ENCODE measurements at places on chromosomes 16 and 17.

GRCh38 chr17:17275971-17276370, 5.1 kb downstream of the COPS3 start:
- DNase-seq: no peak

GRCh38 chr16:51313198-51313597, 162.1 kb upstream of the SALL1 start:
- no peak for DNase-seq

DNA sequence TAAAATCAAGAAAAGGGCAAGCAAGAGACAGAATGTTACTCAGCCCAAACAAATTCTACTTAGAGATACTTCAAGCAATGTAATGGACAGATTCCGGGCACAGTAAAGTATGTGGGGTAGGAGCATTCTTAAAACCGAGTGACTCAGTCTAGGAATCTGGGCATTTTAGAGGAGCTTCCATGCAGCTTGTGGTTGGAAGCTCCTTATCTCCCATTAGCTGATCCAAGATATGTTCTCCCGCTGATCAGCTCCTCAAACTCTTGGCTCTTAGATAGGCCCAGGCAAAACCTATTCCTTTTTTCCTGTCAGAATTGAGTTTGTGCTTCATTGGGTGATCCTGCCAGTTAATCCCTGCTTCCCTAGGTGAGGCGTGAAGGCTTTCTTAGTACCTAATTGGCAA, 303.3 kb downstream of the CEP112 start:
- no peak for DNase-seq

GRCh38 chr17:50187751-50188530, 13.5 kb downstream of the COL1A1 start:
- no peak for DNase-seq

DNA sequence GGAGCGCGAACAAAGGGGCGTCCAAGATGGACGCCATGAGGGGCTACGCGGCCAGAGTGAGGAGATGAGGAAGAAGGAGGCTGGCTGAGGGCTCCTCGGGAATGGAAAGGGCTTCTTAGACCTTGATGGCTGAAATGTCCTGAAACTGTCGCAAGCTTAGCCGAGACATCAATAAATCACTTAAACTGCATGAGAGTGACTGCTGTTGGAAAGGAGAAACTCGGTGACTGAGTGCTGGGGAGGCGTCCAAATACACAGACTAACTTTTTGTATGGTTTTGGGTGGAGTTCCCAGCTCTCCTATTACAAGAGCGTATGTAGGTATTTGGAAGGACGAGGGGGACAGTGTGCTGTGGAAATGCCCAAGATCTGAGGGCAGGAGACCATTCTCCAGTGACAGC, 1.4 kb upstream of the GEMIN4 start:
- no peak for DNase-seq

- no peak for DNase-seq
Measured at GRCh38 chr16:3348547-3349167, 7.0 kb upstream of the OR2C1 start.

DNA sequence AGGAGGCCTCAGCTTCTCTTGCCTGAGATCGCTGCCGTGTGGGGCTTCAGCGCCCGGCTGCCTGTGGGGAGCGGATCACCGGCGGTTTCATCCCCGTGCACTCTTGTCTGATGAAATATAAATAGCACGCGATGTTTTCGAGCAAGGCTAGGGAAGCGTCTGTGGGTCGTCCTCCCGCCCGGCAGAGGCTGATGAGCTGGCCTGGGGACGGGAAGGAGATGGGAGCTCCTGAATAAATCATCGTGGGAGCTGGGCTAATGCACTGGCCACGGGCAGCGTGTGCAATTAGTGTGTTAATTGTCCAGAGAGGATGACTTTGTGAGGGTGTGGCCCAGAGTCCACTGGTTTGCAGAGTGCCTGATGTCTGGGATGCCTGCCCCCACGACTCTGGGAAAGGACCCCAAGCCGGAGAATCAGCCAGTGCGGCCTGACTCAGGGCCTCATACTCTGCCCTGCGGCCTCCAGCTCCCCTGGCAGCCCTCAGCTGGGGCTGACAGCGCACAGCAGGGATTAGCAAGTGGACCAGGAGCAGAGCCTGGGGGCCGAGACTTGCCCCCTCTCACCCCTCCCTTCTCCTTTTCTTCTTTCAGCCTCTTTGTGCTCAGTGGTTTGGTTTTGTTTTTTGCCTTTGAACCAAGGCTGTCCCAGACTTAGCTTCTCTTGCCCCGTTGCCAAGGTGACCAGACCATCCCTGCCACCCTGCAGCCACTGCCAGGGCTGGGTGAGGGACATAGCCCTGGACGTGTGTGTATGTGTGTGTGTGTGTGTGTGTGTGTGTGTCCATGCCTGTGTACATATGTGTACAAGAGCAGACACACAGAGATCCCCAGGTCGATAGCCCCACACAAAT, 21.4 kb downstream of the KCNJ12 start:
- no peak for DNase-seq

DNA sequence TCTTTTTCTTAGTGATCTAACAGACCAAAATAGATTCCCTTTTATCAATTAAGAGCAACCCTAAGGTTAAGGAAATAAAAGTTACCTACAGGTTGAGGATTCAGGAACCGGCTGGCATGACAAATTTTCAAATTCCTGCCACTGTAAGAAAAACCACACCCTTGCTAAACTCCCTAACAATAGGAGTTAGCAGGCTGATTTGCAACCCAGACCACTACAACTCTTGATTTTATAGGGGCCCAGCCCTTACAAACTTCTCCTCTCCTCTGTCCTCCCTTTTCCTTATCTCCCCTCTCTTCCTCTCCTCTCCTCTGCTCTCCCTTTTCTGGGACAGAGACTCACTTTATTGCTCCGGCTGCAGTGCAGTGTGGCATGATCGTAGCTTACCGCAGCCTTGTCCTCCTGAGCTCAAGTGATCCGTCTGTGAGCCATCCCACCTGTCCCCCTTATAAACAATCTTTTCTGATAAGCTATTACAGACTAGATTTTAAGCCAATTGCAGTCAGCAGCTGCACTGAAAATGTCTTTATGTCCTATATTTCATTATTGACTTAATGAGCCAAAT, 418.9 kb downstream of the CDH8 start:
- DNase-seq: no peak

- DNase-seq: no peak
Measured at GRCh38 chr16:77220427-77220826, 21.2 kb downstream of the SYCE1L start.

GRCh38 chr17:83024218-83024971, 55.0 kb upstream of the METRNL start:
- DNase-seq: no peak

DNA sequence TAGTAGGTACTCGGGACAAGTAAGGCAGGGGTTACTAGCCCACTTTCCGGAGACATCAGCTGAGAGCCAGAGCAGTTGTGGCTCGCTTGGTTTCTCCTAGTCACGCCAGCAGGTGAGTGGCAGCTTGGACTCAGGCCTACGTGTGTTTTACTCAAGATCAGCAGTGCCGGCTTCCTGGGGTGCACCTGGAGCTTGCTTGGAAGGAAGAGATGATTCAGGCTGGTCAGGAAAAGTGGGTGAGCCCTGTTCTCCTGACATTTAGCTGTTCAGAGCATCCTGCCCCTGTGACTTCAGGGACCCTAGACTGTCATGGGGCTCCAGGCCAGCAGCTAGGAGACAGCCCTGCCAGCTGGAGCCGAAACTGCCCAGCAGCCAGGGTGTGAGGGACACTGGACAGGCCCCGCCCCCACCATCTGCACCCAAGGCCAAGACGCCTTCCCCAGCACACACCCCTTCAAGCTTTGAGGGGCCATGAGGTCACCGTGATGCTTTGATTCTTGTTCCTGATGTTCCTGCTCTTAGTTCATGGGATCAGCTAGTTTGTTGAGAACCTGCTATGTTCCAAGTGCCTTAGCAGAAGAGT, 238.0 kb upstream of the CIBAR2 start:
- no peak for DNase-seq

- no peak for DNase-seq
Measured at GRCh38 chr16:73023752-73024570, 24.0 kb downstream of the ZFHX3 start.

- no peak for DNase-seq
Measured at GRCh38 chr17:47265983-47266541, 12.4 kb downstream of the ITGB3 start.

DNA sequence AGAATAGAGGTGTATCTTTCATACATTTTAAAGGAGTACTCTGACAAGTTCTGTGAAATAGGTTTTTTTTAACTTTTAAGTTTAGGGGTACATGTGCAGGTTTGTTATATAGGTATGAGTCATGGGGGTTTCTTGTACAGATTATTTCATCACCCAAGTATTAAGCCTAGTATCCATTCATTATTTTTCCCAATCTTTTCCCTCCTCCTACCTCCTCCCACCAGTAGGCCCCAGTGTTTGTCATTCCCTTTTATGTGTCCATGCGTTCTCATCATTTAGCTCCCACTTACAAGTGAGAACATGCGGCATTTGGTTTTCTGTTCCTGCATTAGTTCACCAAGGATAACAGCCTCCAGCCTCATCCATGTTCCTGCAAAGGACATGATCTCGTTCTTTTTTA, 175.5 kb downstream of the CYB561 start:
- DNase-seq: no peak

DNA sequence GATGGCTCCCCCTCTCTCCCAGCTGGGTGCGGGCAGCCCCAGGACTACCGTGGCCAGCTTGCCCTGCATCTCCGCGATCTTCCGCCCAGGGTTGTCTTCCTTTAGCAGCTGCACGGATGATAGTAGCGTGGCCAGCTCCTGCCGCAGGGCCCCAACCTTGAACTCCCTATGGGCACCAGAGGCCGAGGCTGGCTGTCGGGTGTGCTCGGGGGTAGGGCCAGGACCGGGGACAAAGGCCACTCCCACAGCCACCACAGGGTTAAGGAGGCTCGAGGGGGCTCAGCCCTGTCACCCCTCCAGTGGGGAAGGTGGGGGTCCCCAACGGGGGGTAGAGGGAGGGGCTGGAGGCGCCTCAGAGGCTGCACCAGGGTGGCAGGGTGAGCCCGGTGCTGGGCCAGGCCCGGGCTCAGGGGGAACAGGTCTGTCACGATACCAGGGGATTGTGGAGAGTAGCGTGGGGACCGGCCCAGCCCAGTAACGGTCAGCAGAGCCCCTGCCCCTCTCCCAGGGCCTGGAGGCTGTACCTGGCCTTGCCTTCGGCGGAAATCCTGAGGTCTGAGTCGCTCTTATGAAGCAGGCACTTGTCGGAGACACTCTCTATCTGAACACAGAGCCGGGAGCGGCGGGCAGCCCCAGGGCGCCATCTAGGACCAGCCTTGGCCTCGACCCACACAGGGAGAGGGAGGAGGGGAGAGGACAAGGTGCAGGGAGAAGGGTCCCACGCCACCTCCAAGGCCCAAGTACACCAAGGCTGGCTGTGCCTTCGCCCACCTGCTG, 5.2 kb downstream of the PERCC1 start:
- no peak for DNase-seq

DNA sequence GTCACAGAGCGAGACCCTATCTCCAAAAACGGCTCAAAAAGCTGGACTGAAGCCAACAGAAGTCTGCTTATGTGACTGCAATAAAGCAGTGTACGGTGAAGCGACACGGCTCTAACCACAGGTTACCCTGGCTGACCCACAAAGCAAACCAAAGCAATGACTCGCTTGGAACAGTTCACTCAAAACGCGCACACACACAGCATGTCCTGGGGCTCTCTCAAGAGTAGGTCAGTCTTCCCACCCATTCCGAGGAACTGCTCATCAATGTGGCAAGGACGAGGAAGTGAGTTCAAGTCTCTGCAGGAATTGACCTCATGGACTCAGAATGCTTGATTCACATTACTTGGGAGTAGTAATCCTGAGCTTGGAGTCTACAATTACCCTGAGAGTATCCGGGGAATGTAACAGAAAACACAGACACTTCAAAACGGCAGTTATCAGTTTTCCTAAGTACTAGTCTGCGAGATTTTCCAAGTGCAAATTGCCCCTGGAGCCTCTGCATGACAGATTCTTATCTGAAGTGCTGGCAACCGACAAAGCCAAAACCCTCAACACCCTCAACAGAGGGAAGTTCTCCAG, 25.4 kb downstream of the PELP1 start:
- no peak for DNase-seq

DNA sequence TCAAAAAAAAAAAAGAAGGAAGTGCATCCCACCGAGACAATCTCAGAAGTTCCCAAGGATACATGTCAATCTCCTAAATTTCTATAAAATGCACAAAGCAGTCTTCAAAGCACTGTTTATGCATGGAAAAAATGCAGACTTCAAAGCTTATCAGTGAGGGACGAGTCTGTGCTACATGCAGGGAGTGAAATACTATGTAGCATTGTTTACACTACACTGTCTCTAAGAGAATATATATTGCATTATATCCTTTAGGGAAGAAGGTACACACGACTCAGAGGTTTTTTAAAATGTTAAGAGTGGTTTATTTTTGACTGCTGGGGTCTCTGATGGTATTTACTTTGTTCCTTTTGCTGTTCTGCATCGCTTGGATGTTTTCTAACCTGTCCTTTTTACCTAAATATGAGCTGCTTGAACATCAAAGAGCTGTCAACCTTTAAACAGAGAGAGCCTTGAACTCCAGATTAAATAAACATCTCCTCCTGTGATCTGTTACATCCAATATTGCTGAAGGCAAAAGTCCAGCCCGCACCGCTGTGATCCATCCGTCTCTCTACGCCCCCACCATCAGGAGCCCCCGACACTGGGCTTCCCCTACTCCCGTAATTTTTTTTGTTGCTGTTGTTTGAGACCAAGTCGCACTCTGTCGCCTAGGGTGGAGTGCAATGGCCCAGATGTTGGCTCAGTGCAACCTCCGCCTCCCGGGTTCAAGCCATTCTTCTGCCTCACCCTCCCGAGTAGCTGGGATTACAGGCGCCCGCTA, 1.4 kb downstream of the FBXO31 start:
- no peak for DNase-seq

GRCh38 chr16:82175627-82176026, 5.6 kb upstream of the MPHOSPH6 start:
- no peak for DNase-seq

DNA sequence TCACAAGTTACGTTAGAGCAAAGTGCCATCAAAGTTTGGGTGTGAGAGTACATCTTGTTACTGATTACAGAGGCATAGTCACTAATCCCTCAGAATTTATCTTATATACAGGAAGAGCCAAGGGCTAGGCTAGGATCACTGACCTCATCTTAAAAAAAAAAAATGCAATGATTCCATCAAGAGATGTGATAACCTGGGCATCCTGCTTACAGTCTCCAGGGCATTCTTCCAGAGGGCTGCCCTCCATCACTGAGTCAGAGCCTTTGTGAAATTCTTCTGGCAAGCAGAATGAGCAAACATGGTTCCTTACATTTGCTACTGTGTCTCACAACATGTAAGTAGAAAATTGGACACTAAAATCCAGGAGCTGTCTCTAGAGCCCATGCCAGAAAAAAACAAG, 410.6 kb downstream of the ZFHX3 start:
- DNase-seq: no peak

GRCh38 chr17:81067391-81067811, 32.5 kb downstream of the BAIAP2 start:
- DNase-seq: no peak

All from stimulated activated CD8-positive, alpha-beta memory T cell treated with anti-CD3 and anti-CD28 coated beads, Interleukin-12 subunit alpha, Interleukin-12 subunit beta, amount 100 ng/mL, for 4 hours (primary cell).